ELR (cell line): ENCODE measurements at places on chromosomes 12 and 14.

DNA sequence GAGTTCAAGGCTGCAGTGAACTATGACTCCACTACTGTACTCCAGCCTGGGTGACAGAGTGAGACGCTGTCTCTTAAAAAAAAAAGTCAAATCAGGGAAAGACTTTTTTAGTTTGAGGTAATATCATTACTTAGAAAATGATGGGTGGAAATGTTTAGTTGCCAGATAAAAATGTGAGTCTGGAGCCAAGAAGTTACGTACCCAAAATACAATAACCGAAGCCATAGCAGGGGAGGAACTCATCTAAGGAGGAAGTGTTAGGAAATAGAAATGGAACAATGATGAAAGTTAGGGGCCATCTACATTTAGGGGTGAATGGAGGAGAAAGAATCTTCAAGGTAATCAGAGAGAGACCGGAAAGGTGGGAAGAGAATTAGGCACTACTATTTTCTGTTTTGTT lies 98.8 kb downstream of the DACT1 start:
- no peak for DNase-seq

- no peak for DNase-seq
Measured at GRCh38 chr12:106696681-106697417, 77.6 kb upstream of the RIC8B start.

DNA sequence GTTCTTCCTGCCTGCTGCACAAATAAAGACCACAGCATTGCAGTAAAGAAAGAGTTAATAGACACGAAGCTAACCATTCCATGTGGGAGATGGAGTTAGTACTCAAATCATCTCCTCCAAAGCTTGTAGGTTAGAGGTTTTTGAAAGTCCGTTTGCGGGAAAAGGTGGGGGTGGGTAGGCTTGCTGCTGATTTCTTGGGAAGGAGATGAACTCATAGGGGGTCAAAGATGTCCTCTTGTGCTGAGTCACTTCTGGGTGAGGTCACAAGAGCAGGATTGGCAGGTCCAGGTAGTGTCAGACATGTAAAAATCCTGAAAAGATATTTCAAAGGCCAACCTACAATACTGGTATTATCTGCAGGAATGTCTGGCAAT lies 66.4 kb downstream of the PTHLH start:
- DNase-seq: no peak

DNA sequence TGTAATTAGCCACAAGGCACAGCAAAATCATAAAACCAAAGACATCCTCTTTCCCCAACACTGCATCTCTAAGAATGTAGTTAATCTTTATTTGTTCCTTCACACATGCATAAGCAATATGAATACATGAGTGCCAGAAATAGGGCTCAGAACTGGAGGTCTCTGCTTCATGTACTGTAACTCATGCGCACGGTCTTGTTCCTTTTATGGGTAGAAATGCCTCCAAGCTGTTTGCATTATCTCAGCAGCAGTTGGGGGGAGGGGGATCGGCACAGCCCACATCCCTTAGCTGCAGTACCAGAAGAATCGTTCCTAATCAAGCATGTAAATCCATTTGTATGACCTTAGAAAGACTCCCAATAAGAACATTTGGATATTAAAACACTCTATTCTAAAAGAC lies 20.0 kb downstream of the RHOJ start:
- no peak for DNase-seq

DNA sequence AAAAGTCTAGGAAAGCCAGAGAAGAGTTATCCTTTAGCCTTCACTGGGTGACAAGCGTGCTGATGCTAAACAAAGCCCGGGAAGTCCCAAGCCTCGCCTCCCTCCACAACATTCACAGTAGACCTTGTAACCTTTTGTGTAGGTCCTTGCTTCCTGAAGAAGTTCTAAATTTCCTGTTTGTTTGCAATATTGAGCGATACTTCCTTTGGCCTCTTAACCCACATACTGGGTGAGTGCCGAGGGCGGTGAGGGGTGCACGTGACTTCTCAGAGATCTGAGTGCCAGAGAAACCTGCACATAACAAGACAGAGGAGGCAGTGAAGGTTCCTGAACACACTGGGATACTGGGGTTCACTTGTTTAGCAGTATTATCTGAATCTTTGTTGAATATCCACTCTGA lies 134.3 kb downstream of the PLXNC1 start:
- DNase-seq: no peak

- no peak for DNase-seq
Measured at GRCh38 chr12:102957339-102958050, at the start of gene ASCL1. Gene ASCL1, plus strand, starts transcription at chr12:102957674. Its CDS starts 571 bp downstream, at chr12:102958245.

DNA sequence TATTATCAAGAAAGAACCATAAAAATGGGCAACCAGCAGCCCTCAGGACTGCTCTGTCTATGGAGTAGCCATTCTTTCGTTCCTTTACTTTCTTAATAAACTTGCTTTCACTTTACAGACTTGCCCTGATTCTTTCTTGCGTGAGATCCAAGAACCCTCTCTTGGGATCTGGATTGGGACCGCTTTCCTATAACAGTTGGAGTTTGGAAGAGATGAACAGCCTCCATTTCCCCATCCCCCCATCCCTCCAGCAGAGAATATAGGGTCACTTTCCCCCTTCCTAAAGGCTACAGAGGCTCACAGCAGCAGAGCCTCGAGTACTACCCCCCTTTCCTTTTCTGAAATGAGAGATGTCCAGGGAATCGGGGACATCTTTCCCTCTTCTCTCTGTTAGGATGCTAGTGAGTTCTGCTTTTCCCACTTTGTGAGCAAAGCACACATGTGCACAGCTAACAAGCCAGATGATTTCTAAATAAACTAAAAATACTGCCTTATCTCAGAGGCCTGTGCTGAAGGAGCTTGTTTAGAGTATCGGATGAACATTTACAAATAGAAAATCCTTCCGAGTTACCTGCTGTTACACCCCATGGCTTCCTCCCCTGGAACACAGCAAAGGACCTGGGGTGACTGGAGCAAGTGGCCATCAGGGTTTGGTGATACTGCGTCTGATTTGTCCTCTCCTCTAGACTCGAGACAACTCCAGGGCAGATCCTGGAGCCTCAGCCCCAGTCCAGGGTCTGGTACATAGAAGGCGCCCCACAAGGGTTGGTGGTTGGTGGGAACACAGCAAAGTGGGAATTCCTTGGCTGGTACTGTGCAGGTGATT lies 144.2 kb downstream of the SLC38A6 start:
- no peak for DNase-seq

DNA sequence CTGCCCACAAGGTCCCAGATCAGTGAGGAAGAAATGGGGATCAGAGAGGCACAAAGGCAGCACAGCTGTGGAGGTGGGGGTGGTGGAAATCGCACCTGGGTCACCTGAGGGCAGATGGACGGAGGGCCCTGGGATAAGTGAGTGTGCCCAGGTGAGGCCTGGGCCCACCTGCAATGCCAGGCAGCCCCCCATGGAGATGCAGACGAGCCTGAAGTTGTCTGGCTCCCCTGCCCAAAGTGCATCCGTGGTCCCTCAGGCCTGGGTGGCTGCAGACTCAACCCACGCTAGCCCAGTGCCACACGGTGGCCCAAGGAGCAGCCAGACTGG lies 84.9 kb downstream of the NCOR2 start:
- no peak for DNase-seq

DNA sequence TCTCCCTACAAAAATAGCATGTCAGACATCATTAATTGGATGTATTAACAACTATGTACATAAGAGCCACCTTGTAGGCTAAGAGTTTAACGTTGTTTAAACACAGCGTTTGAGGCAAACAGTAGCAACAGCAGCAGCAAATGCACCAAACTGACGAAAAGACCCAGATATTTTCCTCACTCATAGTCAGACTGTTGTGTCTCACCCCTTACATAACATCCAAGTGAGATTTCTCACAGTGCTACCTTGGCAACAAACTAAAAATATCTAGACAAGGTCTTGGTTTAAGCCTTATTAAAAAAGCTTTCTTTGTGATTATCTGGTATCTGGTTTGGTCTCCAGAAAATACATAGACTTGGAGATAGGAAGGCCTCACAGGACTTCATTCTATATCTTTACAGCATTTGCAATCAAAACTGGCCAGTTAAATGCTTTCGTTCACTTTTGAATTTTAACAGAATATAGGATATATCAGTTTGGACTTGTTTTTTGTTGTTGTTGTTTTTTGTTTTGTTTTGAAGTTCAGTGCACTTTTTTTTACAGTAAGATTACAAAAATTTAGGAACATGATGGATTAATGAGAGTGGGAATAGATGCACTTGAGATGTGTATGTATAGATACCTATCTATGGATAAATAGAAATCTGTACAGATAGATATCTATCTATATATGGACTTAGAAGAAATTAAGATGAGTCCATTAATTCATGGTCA lies 4.1 kb downstream of the BHLHE41 start:
- DNase-seq: no peak

DNA sequence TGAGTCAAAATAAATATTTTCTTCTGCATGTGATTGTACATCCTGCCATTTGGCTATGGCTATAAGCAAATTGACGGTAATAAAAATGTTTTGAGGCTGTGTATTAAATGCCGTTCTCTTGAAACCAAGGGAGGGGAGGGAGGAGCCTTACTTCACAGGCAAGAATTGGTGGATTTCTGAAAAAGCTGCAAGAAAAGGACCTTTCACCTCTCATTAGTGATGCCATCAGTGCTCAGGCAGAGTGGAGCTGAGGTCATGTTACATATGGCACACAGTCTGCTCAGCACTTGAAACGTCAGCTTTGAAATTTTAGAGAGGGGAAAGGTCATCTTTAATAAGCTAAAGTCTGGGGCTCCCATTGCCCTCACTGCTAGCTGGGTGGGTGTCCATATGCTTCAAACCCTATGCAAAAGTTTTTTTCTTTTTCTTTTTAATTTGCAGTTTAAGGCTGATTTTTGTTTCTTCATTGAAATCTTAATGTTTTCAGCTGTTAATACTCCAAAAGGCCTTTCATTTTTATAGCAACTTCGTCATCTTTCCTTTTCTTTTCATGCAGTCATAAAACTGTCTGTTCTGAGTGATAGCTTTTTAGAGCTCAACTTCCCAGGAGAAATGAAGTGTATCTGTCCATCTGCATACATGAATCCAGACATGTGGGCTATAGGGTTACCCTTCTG lies 9.8 kb upstream of the SIX1 start:
- DNase-seq: no peak

GRCh38 chr14:32472512-32473463 lies 143.7 kb downstream of the AKAP6 start:
- peak; percentile 10 for DNase-seq

DNA sequence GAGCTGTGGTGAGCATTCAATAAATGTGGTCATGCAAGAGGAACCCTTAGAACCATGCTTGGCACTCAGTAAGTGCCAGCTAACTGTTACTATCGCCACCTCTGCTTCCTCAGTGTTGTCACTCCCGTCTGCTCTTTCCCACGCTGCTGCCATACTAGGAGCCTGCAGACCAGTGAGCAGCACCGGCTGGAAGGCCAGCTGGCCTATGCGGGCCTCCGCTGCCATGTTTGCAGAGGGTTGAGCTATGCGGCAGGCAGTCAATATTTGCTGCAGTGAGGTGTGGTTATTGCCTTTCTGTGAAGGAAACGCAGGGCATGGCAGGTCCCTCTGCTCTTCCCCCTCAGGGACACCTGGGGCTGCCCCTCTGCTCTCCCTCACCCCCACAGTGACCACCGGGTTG lies 13.0 kb downstream of the KMT5A start:
- DNase-seq: no peak

- DNase-seq: no peak
Measured at GRCh38 chr12:27164330-27165040, 79.6 kb upstream of the STK38L start.

- peak; percentile 96 for DNase-seq
Measured at GRCh38 chr12:107317751-107318555, 224.6 kb upstream of the CRY1 start.

GRCh38 chr12:65306366-65307168 lies 28.1 kb downstream of the MSRB3 start:
- peak; percentile 86 for DNase-seq

DNA sequence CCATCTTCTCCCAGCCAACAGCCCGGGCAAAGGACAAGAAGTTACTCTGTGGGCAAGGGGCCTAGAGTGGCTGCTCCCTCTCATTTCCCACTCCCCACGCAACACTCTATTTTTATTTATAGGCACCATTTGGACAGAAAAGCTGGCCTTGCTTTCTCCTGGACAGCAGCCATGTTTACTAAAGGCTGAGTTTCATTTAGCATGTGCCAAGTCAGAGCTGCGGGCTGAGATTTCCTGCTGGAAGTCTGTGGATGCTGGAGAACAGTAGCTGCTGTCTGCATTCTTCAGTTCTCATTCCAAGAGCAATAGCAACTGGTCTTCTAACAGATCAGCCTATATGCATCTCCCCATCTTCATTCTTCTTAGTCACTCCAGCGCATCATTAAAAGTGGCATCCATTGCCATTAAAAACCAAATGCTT lies 8.3 kb downstream of the COL2A1 start:
- DNase-seq: peak; percentile 12

DNA sequence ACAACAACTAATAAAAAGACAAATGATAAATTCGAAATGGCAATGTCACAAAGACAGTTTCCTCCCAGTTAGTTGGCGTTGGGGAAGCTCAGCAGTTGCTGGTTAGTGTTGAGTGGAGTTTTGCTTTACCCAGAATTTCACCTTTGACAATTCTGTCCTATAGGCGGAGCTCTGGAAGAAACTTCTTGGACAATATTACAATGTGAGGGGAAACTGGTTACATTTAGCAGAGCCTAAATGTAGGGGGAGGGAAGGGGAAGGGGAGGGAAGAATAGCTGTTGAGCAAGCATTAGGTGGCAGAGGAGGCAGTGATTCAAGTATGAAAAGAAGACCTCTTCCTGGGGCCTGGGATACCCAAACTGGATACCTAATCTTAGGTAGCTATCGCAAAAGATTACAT lies 51.4 kb downstream of the BDKRB1 start:
- DNase-seq: peak; percentile 28

DNA sequence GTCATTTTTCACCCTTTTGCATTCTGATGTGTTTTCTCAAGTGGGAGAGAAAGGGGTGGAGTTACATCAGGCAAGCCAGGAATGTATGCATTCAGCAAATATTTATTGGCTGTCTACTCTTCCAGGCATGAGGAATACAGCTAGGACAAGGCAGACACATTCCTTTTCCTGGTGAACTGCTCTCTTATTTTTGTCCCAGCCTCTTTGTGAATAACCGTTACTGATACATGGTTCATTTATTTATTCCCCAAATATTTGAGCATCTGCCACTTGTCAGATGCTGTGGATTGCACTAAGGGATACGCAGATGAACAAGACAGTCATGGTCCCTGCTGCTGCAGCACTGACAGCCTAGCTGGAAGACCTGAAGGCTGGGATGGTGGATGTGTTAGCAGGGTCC lies 6.1 kb downstream of the PELI2 start:
- DNase-seq: no peak

GRCh38 chr12:130342442-130342841 lies 4.8 kb downstream of the PIWIL1 start:
- DNase-seq: no peak

DNA sequence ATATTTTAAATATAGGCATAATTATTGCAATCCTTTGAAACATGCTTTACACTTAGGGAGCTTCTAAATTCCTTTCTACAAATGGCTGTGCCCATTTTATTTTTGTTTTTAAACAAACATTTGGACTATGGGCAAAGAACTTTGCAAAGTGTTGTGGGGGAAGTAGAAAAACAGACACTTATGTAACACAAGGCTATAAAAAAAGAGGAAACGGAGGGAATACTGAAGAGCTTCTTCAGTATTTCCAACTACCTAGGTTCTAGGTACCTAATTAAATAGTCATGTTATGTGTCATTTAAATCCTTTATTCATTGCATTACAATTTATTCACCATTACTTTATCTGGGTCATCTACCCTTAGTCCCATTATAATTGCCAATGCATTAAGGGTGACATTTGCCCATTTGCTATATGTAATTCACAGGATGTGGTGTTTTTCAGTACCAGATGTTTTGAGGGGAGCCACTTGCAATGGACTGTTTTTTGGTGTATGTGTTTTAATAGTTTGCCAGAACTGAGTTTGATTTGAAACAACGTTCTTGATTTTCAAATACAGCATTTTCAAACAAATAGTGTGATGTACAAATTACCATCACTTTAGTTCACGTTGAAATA lies 1.5 kb upstream of the MSRB3 start:
- DNase-seq: no peak
